ENCODE measurements at places on chromosomes 4 and X. TPM values are rescaled to one million over a fixed set of nuclear protein-coding genes. Genes with fewer than 3 reads are reported as not detected.

DNA sequence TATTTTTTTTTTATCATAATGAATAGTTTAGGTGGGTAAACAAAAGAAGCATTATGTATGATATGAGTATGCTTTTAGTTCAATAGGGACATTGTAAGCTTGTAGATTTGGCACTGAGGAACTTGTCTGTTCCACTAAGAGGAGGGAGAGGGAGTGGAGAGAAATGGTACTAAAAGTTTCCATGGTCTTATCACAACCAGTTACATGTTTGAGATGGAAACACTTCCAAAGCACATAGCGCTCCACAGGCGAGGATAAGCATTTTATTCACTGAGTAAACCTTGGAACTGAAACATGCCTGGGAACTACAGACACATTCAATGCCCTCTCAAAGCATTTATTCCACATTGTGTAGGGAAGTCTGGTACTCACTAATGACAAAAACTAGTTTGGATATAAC lies 15.5 kb downstream of the MYOZ2 start:
- no peak for DNase-seq

GRCh38 chrX:10615931-10616774 lies 4.2 kb downstream of the MID1 start:
- DNase-seq, result peak; percentile 68

STPG2 gene
- total RNA-seq, result not detected

DNA sequence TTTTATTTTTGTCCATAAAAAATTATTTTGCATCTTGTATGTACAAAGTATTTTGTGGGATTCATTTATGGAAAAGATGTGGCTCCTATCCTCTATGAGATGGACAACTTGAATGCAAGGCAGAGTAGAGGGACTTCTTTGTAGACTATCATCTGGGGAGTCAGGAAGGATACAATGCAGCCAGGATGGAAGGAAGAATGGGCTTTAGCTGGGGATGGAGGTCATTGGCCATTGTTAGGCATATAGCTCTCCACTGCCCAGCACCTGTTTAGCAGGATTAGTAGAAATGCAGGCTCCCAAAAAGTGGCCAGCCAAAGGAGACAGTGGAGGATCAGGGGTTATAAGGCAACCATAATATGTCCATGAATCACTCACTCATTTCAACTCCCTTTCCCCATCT lies 5.1 kb upstream of the TLL1 start:
- DNase-seq, result no peak

DNA sequence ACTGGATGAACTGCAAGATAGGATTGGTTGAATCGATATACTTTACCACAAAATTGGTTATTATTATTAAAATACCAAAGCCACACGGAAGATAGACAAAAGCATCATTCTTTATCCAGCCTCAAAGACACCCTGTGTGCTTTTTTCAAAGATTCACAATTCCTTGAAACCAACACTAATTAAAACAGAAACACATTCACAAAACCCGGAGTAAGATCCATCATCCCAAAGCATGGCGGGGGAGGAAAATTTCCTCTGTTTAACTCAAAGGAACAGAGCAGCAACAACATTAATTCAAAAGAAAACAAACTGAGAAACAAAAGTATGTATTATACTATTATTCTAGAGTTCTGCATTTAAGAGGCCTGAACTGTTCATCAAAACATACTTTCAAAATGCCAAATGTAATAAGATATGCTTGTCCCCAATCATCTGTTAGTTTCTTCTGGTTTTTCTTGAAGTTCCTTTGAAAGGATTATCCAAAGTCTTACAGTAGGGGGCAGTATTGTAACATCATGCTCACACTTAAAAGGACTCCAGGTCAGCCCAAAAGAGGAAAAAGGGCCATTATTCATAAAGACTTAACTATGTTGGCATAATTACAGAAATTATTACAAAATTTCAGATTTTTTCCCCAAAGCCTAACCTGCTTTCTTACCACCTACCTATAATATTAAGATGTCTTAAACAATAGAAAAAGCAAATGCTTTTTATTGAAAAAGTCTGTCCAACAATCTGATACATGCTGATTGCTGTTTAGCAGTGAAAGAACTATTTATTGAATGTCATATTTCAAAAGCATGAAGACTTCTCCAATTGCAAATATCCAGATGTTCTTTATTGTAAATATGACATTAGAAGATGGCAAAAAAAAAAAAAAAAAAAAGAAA lies 168.7 kb downstream of the SCFD2 start:
- DNase-seq, result peak; percentile 60

All from astrocyte (in vitro differentiated cells and primary cell).